Bronchial smooth muscle cell (primary cell): ENCODE measurements at places on chromosomes 12 and 14. TPM values are rescaled to one million over a fixed set of nuclear protein-coding genes. Genes with fewer than 3 reads are reported as not detected.

CACNA1C gene
- total RNA-seq = 10.0 and 10.1 TPM in 2 replicates

FGF23 gene
- total RNA-seq = under 0.01 TPM in 1 of 2 replicates, not detected in the other

FAM234B gene
- 4.7 and 5.0 TPM in 2 replicates for total RNA-seq

PXN gene
- total RNA-seq = 13.7 and 22.9 TPM in 2 replicates

FIGNL2 gene
- total RNA-seq = 0.09 and 0.16 TPM in 2 replicates

RNF212B gene
- total RNA-seq = not detected in 2 replicates

LTB4R2 gene
- total RNA-seq = 1.9 and 2.7 TPM in 2 replicates

NTF3 gene
- not detected in 2 replicates for total RNA-seq

MYO1H gene
- not detected in 2 replicates for total RNA-seq

AMHR2 gene
- not detected in 2 replicates for total RNA-seq

ASCL1 gene
- not detected in 2 replicates for total RNA-seq

NFYB gene
- total RNA-seq = 25.4 and 30.9 TPM in 2 replicates

CACNA2D4 gene
- 0.16 and 0.86 TPM in 2 replicates for total RNA-seq

SLC5A8 gene
- total RNA-seq = not detected in 2 replicates

DPPA3 gene
- not detected in 2 replicates for total RNA-seq

KITLG gene
- 37.9 and 69.2 TPM in 2 replicates for total RNA-seq

MORN3 gene
- total RNA-seq = 0.60 and 0.63 TPM in 2 replicates

FRS2 gene
- 29.6 and 34.2 TPM in 2 replicates for total RNA-seq

PAX9 gene
- total RNA-seq = under 0.01 TPM in 2 replicates

BCL7A gene
- 2.0 and 2.8 TPM in 2 replicates for total RNA-seq
